ENCODE measurements at places on chromosomes 13 and 19.

DNA sequence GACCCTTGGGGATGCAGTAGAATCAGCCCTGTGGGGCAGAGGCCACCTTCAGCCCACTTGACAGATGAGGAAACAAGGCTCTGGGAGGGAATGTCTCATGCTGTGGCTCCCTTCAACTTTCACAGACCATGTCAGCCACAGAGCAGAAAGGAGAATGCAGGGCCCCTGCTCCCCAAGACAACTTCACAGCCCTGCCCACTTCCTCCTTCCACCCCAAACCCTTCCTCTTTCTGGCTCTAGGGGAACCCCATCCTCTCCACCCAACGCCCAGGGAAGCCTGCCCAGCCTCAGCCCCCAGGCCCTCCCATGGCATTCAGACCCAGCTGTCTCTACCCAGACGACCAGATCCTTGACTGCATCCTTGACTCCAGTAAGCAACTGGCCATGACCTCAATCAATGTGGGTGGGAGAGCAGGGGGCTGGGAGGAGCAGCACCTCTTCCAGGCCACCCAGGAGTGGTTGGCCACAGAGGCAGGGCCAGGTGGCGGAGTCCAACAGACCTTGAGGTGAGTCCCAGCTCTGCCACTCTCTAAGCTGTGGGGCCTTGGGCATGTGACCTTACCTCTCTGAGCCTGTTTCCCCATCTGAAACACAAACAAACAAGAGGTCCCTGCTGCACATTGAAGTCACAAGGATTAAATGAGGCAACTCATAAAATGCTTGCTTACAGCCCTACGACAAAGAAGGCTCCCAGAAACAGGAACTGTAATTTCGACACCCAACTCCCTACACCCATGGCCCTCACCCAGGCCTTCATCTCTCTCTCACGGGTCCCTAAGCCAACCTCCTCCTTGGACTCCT lies 15.8 kb downstream of the DEDD2 start:
- no peak for DNase-seq

DNA sequence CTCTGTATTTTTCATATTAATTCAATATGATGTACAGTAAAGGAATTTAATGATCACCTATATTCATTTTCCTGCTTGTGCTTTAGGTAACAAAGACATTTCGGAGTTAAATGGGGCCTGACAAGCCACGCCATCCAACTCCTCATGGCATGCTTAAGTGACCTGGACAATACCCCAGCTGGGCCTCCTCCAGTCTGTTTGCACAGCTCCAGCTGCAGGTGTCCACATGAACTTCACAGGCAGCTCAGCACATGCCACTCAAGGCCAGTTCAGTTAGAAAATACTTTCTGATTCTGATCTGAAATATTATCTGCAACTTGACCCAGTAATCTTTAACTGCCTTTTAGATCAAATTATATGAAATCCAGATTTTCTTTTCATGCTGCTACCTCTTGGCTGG lies 89.6 kb upstream of the SLC15A1 start:
- DNase-seq, result no peak

- no peak for DNase-seq
Measured at GRCh38 chr19:32711747-32712146, 7.8 kb upstream of the TDRD12 start.

- DNase-seq, result no peak
Measured at GRCh38 chr19:1501200-1501595, 10.2 kb downstream of the REEP6 start.

- DNase-seq, result no peak
Measured at GRCh38 chr19:465056-465816, 4.4 kb upstream of the SHC2 start.

GRCh38 chr19:29263305-29264135 lies 50.6 kb upstream of the UQCRFS1 start:
- no peak for DNase-seq

GRCh38 chr19:13007292-13008045 lies 12.2 kb downstream of the NFIX start:
- no peak for DNase-seq

- no peak for DNase-seq
Measured at GRCh38 chr13:99911069-99911964, 60.2 kb downstream of the ZIC5 start.

DNA sequence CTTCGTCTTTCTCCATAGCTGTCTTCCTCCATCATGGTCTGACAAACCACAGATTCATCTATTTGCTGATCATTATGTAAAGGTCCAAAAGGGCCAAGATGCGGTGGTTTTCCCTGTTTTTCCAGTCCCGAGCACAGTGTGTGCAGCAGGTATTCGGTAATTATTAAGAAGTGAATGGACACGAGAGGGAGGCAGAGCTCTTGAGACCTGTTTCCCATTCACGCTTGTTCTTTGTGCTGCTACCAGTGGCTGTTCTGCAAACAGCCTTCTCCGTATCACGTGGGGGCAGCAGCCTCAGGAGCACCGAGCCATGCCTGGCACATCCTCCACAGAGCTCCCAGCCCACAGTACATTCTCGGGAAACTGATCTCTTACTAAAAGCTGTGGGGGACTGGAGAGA lies 50.3 kb downstream of the CCDC70 start:
- no peak for DNase-seq

- no peak for DNase-seq
Measured at GRCh38 chr19:6406401-6406800, 13.4 kb upstream of the GTF2F1 start.

- no peak for DNase-seq
Measured at GRCh38 chr19:53960886-53961285, 1.9 kb upstream of the CACNG8 start.

- DNase-seq, result no peak
Measured at GRCh38 chr13:35502456-35502855, 26.0 kb upstream of the MAB21L1 start.

DNA sequence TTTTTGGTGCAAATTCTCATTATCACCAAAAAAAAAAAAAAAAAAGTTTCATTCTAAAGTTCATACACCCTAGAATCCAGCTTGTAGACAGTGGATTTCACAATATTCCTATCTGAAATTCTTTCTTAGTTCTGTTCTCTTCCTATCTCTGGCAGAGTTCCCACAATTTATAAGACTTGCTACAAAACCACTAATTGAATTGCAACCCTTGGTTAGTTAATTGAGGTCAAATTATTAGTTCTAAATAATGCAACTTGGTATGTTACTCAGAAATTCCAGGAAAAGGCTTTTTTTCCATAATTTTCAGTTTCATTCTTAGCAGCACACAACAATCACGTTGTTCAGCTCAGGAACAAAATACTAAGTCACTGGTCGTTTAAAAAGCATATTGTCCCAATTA lies 58.5 kb downstream of the SPATA13 start:
- DNase-seq, result peak; percentile 13

DNA sequence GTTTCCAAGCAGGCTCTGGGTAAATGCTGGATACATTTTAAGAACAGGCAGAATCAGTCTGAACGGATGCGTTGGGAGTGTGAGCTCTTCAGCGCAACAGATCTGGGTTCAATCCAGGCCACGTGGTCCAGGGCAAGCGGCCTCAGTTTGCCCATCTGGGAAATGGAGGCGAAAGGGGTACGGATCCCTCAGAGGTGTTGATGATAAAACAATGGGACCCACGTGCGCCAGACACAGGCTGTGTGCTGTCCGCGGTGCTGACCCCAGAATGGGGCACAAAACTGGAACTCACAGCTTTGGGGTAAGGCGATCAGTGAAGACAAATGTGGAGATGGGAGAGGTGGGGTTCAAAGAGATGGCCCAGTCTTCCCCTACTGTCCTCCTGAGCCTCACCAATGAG lies 13.1 kb upstream of the PDE4C start:
- DNase-seq, result no peak

DNA sequence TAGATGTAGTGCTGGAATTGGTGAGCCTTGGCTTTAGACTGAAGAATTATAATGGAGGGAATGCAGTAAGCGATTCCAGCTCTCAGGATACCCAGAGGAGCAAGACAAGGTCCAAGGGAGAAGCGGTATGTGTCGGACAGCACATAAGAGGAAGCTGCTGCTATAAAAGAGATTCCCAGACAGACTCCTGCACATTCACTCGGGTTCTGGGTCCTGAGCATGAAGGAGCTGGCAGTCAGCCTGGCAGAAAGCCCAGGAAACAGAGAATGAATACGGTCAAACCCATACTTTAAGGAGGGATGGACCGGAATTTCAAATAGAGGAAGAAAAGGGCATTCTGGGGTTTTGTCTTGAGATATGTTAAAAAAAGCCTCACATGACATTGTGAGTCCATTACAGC lies 308.3 kb downstream of the DNAJC15 start:
- DNase-seq, result no peak

DNA sequence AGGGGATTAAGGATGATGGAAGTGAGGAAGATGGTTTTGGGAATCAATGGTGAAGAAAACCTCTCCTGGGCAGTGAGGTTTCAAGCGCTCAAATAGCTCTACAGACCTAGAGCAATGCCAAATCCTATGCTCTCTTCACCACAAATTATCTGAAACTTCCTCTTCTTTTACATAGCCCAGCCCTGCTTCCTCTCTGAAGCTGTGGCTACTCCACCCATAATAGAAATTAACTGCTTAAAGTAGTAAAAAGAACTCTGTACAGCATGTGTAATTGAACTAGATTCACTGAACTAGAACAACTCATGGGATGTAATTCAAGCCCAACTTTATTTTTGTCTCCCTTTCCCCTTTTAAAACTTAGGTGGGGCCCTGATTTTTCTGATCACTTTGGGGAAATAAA lies 20.4 kb upstream of the IFT88 start:
- DNase-seq, result no peak
